ENCODE measurements at places on chromosomes 7 and 10.

DNA sequence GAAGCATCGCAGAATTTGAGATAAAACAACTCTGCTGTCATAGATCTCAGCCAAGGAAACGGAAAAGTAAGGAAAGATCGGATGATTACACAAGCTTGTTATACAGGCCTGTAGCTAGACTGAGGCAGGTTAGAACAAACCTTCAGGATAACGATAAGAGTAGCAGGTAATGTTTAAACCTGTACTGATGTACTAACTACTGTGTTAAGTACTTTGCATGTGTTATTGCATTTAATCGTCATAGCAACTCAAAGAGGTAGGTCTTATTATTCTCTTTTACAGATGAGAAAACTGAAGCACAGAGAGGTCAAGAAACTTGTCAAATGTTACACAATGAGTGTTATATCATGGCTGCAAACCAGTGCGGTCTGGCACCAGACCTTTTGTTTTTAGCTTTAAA lies 352.5 kb downstream of the GPAM start:
- no peak for DNase-seq

- DNase-seq = no peak
Measured at GRCh38 chr10:71998840-71999194, 34.6 kb downstream of the CHST3 start.

DNA sequence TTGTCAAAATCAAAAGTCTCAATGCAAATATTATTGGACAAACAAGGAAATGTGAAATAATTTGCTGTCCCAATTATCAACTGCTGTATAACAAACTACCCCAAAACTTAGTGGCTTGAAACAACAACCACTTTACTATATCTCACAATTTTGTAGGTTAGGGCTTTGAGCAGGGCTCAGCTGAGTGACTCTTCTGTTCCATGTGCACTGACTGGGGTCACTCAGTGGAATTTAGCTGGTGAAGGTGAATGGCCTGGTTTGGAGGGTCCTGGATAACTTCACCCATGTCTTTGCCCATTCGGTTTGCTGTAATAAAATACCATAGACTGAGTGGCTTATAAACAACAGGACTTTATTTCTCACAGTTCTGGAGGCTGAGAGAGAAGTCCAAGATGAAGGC lies 3.7 kb upstream of the GSDME start:
- no peak for DNase-seq

- DNase-seq = no peak
Measured at GRCh38 chr10:586151-586550, 103.3 kb downstream of the DIP2C start.

DNA sequence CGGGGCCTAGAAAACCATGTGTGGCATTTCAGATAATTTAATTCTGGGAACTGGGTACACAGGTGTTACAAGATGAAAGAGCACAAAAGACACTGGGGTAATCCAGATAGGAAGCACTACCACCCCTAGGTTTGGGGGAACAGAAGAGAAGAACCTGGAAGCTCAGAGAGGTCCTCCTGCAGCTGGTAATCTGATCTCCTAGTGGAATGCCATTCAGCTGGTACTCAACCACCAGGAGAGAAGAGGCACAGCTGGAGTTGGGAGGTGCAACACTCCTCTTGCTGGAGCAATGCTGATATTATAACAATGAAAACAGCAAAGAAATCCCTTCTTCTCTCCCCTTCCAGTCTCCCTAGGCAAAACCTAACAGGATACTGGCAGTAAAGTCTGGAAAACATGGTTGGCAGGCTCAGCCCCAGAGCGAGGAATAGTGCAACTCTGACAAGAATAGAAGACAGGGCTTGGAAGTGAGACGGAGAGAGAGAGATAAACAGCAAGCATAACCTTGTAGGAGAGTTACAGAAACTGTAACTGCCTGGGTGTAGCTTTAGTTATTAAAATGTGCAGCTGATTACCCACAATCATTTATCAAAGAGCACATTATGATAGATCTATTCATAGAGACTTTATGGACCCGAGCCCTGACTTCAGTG lies 35.0 kb downstream of the NRF1 start:
- no peak for DNase-seq

DNA sequence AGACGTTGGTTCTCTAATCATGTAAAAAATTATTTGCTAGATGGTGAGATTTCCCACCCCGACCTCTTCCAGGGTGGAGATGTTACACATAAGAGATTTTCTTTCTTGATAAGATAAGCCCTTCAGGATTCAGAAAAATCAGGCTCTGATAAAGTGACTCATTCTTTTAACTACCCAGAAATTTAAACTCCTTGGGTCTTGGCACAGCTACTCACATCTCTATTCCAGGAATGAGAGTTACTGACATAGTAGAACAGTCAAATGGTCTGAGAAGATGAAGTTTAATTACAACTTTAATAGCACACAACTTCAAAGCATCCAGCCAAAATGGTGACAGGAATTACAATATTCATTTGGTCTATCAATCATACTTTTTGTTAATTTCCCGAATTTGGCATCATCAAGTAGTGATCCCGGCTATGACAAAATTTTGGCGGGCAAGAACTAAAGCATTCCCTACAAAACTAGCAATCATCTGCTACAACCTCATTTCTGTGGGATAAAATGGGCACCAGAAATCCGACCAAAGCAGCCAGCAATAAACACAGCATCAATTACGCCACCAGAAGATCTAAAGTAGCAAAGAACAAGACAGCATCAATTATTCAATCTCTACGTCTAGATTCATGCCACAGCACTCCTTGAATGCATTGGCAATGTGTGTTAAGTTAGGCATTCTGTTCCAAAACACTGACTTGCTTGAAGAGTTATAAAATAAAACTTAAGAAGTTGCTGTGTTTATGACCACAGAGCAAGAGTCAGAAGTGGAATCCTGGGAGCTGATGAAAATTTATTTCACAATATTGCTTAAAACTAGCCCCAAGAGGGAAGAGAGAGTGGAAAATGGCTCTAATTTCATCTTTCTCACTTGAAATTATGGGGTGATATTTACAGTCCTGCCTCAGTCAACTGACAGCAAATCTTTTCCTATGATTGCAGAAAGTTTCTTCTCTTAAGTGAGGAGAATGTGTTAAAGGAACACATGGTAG lies 565.7 kb upstream of the ANKRD30A start:
- DNase-seq = no peak

GRCh38 chr10:68599771-68600040 lies 39.6 kb downstream of the TET1 start:
- no peak for DNase-seq

DNA sequence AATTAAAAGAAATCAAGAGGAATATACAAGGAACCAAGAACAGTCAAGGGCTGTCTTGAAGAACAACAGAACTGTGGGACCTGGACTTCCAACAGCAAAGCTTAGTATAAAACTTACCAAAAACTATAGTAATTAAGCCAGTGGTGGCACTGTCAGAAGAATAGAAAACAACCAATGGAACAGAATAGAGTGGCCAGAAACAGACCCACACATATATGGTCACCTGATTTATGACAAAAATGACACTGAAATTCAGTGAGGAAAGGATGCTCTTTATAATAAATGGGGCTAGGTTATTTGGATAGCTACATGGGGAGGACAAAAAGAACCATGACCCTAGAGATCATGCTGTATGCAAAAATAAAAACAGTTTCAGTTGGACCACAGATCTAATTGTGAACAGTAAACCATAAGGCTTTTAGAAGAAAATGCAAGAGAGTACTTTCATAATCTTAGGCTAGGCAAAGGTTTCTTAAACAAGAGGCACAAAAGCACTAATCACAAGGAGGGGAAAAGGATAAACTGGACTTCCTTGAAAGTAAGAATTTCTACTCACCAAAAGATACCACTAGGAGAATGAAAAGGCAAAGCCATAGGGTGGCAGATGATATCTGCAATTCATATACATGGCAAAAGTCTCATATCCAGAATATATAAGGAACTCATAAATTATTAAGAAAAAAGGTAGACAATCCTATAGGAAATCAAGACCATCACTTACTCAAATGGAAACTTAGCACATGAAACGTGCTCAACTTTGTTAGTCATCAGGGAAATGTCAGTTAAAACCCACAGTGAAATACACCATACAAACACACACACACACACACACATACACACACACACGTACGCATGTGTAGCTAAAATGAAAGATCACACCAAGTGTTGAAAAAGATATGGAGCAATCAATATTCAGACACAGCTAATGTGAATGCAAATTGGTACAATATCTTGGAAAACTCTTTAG lies 20.8 kb downstream of the HYCC1 start:
- no peak for DNase-seq

- DNase-seq = no peak
Measured at GRCh38 chr10:75238182-75239095, 2.7 kb upstream of the COMTD1 start.

DNA sequence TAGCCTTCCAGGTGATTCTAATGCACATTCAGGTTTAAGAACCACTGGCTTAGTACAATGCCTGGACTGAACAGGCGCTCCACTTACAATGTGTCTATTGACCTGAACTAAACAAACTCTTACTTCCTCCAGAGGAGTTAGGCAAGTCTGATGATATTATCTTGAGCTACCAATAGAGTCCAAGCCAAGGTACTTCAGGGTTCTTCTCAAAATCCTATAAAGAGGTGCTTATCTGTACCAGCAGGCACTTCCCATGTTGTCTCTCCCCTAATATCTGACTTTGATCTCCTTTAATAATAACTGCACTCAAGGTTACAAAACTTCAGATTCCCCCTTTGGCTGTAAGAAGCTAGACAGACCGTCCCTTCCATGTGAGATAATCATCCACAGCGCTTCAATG lies 157.0 kb upstream of the SVIL start:
- DNase-seq = no peak

DNA sequence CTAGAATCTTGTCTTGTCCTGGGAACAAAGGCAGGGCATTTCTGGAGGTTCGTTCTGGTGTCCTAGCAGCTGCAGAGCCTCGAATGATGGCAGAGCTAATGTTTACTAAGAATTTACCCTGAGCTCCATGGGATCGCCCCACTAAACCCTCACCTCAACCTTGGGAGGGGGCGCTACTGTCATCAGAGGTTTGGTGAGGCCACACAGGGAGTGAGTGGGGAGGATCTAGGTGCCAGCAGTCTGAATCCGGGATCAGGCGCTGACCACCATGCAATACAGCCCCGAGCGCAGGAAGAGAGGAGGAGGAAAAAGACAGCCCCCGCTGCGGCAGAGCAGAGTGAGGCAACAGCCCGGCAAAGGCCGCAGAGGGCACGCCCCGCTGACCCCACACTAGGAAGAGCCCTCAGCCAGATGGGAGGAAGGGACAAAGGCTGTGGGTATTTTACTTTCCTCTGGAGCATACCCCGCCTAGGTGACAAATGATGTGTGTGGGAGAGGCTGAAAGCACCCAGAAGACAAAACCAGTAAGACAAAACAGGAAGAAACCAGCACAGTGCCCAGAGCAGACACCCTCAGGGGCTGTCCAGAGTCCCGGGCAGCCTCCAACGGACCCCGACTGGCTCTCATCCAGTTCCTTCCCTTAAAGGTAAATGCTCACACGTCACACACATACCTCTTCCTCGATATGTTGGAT lies 103.5 kb downstream of the FAM53B start:
- DNase-seq = no peak

- no peak for DNase-seq
Measured at GRCh38 chr10:96384506-96384905, 25.7 kb upstream of the OPALIN start.

Data from T-helper 9 cell (primary cell).